Right lobe of liver (tissue), 6 donors: ENCODE measurements at places on chromosomes 3 and 15. TPM values are rescaled to one million over a fixed set of nuclear protein-coding genes. Genes with fewer than 3 reads are reported as not detected.

The P2RY14 gene
- total RNA-seq: 0.12 TPM

DNA sequence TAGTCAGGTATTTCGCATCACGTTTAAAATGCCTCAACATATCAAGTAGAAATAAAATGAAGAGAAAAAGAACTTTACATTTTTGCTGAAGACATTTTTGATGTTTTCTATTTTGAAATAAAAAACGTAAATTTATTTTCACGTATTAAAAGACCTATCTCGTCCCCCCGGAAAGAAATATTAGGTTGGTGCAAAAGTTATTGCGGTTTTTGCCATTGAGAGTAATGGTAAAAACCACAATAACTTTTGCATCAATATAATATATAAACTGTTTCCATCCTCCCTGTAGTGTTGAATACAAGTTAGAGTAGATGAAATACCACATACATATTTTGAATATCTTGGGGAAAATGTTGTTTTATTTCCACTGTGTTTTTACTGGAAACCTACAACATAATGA, 11.2 kb upstream of the ANO10 start:
- no peak overlapping the region for H3K4me3 ChIP-seq
- no peaks in the 10 kb centered on the region for H3K4me1 ChIP-seq
- no peak for DNase-seq
- H3K27me3 ChIP-seq: no peaks in the 10 kb centered on the region

GRCh38 chr3:129812589-129812988, 80.9 kb downstream of the TMCC1 start:
- H3K27me3 ChIP-seq: no peaks in the 10 kb centered on the region
- H3K4me1 ChIP-seq: no peaks in the 10 kb centered on the region
- H3K36me3 ChIP-seq: no peaks in the 10 kb centered on the region
- H3K27ac ChIP-seq: no peak overlapping the region

DNA sequence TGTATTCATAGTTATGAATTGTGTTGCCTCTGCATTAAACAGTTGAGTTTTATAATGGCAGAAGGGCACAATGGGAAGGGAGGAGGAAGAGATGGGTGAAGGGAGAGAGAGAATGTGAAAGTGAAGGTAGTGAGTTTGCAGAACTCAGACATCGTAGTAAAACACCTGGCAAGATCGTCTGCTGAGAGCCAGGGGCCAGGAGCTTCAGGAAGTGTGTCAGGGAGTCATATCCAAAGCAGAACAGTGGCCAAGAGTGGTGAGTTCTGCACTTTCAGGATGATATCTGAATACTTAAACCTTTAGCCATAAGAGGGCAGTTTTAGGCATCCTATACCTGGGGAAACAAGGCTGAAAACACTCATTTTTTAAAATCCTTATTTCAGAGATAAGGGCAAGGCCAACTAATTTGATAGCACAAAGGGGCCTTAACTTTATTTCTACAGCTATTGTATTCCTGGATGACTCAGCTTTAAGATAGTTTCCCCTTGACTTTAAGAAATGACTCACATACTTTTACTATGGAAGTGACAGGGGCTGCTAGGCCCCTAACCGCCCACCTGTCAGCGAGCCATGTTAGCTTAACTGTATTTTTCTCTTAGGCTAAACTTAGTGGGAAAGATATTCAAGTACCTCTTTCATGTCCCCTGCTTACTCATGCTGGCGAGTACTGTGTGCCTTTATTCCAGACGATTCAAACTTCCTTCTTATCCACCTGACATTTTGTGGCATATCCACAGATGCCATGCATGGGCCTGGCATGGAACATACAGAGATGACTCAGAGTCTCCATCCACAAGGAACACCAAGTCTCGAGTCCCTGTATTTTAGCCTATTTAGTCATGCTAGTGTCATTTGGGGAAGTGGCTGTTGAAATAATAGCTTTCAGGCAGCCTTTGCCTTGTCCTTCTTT, 53.9 kb downstream of the RLBP1 start:
- no peaks in the 10 kb centered on the region for H3K4me1 ChIP-seq
- H3K27me3 ChIP-seq: no peaks in the 10 kb centered on the region
- no peak overlapping the region for H3K4me3 ChIP-seq
- DNase-seq: no peak
- H3K36me3 ChIP-seq: peaks cover 4% of the 10 kb centered on the region

- no peak overlapping the region for H3K27ac ChIP-seq
- DNase-seq: no peak
Measured at GRCh38 chr15:39110746-39111145, 470.1 kb upstream of the THBS1 start.

DNA sequence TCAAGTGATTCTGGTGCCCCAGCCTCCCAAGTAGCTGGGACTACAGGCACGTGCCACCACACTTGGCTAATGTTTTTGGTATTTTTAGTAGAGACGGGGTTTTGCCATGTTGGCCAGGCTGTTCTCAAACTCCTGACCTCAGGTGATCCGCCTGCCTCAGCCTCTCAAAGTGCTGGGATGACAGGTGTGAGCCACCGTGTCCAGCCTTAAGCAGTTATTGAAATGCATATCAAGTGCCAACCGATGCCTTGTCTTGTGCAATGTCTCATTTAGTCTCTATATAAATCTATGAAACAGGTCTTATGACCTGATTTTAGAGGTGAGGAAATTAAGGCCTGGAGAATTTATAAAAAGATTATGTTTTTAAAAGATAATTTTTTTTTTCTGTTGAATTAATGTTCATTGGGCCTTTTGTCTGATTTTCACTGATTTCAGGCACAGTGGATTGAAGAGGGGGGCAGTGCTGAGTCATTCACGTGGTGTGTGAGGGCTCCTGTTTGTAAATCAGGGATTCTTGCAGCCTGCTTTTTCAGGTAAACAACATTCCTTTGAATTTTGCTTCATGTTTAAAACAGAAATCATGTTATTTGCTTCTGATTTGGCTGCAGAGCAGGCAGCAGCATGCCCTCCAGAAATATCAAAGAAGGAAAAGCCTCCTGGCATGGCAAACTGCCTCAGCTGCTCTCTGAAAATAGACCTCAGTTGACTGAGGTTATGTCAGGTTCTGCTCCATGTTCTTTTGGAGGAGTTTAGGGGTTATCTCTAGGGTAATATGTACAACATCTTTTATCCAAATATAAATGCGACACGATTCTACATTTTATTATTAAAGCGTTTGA, 407.0 kb upstream of the RGMA start:
- DNase-seq: no peak
- no peak overlapping the region for H3K27ac ChIP-seq
- H3K4me1 ChIP-seq: no peaks in the 10 kb centered on the region
- no peaks in the 10 kb centered on the region for H3K27me3 ChIP-seq
- H3K36me3 ChIP-seq: no peaks in the 10 kb centered on the region

GRCh38 chr3:151599103-151599672, 134.5 kb upstream of the AADACL2 start:
- H3K4me1 ChIP-seq: no peaks in the 10 kb centered on the region
- H3K4me3 ChIP-seq: no peak overlapping the region
- no peak for DNase-seq
- no peak overlapping the region for H3K27ac ChIP-seq
- H3K36me3 ChIP-seq: no peaks in the 10 kb centered on the region

DNA sequence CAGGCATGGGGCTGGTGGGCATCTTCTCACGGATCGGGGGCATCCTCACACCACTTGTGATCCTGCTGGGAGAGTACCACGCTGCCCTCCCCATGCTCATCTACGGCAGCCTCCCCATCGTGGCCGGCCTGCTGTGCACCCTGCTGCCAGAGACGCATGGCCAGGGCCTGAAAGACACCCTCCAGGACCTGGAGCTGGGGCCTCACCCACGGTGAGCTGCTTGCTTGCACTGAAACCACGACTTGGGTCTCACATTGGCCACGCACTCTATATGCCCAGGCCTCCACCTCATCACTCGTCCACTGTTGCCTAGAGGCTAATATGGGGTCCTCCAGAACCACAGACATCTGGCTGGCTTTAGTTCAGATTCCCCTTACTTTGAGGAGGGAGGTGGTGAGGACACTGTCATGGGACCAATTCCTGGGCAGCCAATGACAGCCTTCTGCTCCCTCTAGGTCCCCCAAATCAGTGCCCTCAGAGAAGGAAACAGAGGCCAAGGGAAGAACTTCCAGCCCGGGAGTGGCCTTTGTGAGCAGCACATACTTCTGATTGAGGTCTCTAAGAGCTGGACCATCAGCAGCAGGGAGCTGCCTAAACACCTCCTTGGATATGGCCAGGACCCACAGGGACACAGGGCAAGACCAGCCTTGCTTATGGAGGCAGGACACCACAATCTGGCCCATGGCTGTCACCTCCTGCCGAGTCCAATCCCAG, 5.0 kb upstream of the SLC22A14 start:
- no peaks in the 10 kb centered on the region for H3K27me3 ChIP-seq
- no peaks in the 10 kb centered on the region for H3K4me1 ChIP-seq
- H3K4me3 ChIP-seq: no peak overlapping the region
- no peak for DNase-seq
- no peak overlapping the region for H3K27ac ChIP-seq
- no peaks in the 10 kb centered on the region for H3K36me3 ChIP-seq

GRCh38 chr3:147737376-147737775, 328.2 kb downstream of the ZIC1 start:
- H3K4me3 ChIP-seq: no peak overlapping the region
- H3K4me1 ChIP-seq: no peaks in the 10 kb centered on the region
- H3K27me3 ChIP-seq: no peaks in the 10 kb centered on the region
- H3K36me3 ChIP-seq: no peaks in the 10 kb centered on the region
- no peak overlapping the region for H3K27ac ChIP-seq

- no peaks in the 10 kb centered on the region for H3K27me3 ChIP-seq
- no peak overlapping the region for H3K27ac ChIP-seq
- H3K36me3 ChIP-seq: no peaks in the 10 kb centered on the region
Measured at GRCh38 chr3:105904678-105905284, 36.0 kb upstream of the CBLB start.

DNA sequence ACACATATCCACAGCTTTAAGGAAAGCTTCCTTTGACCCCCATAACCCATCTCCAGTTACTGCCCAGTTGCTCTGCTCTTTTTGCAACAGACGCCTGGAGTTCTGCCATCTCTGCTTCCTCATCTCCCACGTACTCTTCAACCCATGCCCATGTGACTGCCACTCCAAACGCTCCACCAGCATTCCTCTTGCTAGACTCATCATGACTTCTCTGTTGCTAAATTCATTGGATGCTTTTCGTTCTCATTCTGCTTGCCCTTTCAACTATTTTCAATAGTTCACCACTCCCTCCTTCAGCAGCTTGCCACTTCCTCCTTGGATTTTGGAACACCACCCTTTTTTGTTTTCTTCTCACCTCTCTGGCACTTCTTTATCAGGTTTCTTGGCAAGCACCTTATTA, 2.7 kb upstream of the KNSTRN start:
- H3K27ac ChIP-seq: no peak overlapping the region
- no peaks in the 10 kb centered on the region for H3K27me3 ChIP-seq
- H3K36me3 ChIP-seq: no peaks in the 10 kb centered on the region
- no peak overlapping the region for H3K4me3 ChIP-seq
